ENCODE measurements at places on chromosomes 6 and 20.

- DNase-seq, result no peak
Measured at GRCh38 chr6:43097098-43097489, 21.0 kb downstream of the PTK7 start.

DNA sequence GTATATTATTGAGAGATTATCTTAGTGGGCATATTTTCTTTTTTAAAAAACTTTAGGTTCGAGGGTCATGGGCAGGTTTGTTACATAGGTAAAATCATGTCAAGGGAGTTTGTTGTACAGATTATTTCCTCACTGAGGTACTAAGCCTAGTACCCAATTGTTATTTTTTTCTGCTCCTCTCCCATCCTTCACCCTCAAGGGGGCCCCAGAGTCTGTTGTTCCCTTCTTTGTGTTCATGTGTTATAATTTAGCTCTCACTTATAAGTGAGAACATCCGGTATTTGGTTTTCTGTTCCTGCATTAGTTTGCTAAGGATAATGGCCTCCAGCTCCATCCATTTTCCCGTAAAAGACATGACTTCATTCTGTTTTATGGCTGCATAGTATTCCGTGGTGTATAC lies 247.9 kb upstream of the RAB32 start:
- DNase-seq, result no peak

- no peak for DNase-seq
Measured at GRCh38 chr20:34566978-34567891, 8.7 kb downstream of the MAP1LC3A start.

GRCh38 chr20:46770330-46771194 lies 61.1 kb downstream of the SLC2A10 start:
- DNase-seq, result no peak

GRCh38 chr6:156876302-156876701 lies 99.1 kb downstream of the ARID1B start:
- DNase-seq, result no peak

- DNase-seq, result no peak
Measured at GRCh38 chr20:36203861-36204260, 32.4 kb upstream of the AAR2 start.

DNA sequence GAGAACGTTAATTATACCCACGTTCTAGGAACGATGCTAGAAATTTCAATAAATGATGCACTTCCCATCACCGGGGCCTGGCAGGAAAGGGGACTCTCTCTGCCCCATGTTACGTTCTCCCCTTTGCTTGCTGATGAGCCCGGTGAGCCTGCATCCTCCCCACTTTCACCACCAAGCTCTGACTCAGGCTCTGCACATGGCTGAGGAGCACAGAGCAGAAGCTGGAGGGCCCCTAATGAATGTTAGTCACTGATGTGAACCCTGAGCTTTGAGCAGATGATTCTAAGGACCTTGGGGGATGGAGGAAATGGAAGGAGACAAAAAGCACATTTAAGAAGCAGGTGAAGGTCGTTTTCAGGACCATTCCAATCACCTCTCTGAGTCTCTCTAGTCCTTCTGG lies 468.2 kb upstream of the ARID1B start:
- DNase-seq, result no peak

GRCh38 chr6:134822920-134823709 lies 126.8 kb downstream of the ALDH8A1 start:
- no peak for DNase-seq

DNA sequence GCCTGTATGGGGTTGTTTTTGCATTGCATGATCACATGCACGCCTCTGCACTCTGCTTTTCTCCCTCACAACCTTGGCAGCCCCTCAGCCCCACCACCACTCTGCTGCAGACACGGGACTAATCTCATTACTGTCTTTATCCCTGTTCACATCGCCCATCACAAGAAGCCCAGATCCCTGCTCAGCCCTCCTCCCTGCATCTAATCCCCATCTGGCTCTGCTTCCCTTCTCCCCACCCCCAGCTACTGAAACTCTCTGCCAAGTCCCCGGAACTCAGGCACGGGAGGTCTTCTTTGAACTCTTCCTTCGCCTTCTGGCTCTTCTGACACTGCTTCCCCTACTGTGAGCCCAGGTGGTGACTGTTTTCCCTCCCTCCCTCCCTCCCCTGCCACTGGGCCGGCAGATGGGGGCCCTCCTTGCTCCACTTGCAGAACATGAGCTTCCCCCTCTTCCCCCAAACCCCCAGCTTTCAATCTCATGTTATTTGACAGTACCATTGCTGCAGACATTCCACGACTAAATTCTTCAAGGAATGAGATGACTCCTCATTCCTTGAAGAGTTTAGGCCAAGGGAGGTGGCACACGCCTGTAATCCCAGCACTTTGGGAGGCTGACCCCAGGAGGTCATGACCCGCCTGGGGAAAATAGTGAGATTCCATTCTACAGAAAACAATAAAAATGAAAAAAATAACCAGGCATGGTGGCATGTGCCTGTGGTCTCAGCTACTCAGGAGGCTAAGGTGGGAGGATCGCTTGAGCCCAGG lies 21.9 kb upstream of the TULP1 start:
- DNase-seq, result no peak
